ENCODE measurements at places on chromosomes 12 and 14.

DNA sequence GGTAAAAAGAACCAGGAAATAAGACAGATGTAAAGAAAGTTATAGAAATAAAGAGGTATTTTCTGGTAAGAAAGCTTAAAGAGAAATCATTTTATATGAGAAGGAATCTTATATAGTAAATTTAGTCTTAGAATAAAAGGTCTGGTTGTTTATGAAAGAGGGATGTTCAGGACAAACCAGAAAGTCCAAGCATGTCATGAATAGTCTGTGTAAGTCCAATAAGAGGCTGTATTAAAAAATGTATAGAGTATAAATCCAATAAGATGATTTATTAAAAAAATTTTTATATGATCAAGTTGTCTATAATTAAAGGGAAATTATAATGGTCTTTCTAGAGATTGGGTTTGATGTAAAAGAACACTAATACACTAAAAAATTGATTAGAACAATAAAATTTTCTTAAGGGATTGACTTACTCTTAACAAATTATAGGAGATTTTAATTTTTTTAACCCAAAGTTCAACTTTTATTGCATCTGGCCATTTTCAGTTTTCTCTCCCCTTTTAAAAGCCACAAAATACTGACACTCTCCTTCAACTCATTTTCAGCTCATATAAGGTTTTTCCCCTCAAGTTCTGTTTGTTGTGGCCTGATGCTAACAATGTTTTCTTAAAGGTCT lies 35.1 kb downstream of the ST8SIA1 start:
- no peak for DNase-seq

DNA sequence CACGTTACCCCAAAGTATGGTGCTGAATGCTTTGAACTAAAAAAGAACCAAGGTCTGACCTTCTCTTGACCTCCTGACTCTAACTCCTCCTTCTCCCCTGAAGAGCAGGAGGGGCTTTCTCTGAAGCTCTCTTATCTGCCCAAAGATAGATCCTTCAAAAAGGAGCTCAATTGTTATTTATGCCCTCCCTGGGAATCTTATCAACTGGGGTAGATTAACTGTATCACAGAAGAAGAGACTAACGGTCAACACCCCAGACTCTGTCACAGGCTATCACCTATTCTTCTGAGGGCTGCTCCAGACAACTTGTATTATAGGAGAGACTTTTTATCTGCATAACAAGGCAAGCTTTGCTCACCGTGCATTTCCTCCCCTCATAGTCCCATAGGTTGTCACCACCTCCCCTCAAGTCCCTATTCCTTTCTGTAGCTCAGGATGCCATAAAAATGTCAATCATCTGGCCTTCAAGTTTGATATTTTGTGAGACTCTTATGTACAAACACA lies 86.6 kb downstream of the PAPLN start:
- DNase-seq = no peak

GRCh38 chr12:95022477-95022876 lies 19.0 kb upstream of the NDUFA12 start:
- no peak for DNase-seq

DNA sequence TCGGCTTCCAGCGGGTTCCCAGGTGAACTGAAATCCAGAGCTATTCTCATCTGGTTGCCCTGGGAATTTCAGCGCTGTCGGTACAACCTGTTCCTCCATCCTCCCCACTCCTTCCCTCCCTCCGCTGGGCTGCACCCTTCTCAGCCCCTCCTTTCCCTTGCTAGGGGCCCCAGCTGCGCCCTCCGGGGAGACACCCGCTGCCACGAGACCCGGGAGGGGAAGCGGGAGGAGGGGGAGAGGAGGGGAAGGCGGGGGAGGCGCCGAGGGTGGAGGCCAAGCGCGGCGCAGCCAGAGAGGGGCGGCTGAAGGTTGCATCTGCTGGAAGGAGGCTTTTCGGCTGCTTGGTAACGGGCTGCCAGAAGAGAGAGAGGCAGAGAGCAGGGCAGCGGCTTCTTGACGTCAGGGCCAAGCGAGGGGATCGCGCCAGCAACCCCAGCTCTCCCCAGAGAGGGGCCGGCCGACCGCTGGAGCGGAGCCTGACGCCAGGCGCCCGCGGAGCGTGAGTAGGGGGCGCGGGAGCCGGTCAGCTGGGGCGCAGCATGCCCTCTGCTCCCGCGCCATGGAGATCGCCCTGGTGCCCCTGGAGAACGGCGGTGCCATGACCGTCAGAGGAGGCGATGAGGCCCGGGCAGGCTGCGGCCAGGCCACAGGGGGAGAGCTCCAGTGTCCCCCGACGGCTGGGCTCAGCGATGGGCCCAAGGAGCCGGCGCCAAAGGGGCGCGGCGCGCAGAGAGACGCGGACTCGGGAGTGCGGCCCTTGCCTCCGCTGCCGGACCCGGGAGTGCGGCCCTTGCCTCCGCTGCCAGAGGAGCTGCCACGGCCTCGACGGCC lies at the start of gene KCNA5:
TSS of gene KCNA5 (plus strand) at position 291 of the 831 bp plus-strand sequence. CDS start at position 560, 269 bp downstream.
- DNase-seq = no peak

DNA sequence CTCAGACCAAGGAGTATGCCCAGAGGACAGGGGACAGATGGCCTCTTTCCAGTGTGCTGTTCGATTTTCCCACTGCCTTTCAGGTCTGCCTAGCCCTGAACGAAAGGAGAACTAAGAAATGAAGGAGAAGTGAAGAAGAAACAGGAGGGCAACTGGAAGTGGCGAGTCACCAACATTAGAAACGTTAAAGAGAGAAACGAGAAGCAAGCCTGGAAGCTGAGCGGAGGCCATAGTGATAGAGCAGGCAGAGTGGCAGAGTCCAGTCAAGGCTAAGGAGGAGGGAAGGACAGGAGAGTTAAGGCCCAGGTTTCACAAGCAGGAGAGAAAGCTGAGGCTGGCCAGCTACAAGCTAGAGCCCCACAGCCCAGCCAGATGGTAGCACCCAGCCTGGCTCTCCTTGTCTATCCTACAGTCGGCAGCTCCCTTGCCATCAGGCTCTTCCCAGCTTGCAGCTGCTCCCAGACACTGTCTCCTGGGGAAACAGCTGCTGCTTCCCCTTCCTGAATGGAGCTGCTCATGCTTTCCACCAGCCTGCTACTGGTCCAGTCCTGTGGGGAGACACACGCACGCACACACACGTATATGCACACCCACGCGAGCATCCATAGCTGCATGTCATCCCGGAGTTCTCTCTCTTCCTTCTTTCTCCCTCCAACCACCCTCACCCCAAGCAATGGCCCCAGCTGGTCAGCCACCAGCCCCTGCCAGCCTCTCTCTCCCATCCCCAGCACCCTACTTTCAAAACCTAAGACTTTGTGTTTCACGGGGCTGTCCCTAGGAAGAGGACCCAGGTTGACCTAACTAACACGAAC lies 139.7 kb upstream of the CCND2 start:
- no peak for DNase-seq
